ACHN (cell line): ENCODE measurements at places on chromosomes 16 and 17.

GRCh38 chr17:81508639-81509206, 3.9 kb downstream of the ACTG1 start:
- DNase-seq, result peak; percentile 72

DNA sequence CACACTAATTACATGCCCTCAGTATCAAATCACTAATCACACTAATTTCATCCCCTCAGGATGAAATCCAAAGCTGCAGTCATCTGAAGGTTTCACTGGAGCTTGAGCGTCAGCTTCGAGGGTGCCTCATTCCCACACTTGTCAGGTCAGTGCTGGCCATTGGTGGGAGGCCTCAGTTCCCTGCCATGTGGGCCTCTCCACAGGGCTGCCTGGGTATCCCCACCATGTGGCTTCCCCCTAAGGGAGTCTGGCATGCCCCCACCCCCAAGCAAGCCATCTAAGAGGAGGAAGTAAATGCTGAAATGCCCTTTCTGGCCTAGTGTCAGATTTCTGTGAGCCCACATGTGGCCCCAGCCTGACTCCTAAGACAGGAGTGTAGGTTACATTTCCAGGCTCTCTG, 78.6 kb upstream of the CDH5 start:
- no peak for DNase-seq

DNA sequence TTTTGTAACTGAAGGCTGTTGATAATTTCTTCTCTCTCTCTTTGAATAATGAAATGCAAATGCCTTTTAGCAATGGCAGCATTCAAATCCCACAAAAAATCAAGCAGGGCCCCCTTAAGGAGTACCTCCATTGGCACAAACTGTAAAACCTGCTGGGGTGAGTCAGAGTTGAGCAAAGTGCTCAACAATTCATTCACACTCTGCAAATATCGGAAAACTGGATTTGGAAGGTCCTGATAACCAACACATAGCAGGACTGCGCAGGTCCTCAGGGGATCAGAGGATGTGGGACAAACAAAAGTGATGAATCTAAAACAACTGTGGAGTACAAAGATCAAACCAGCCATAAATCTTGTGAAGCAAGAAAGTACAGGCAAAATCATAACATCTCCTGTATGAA, 5.6 kb downstream of the CMTR2 start:
- DNase-seq, result no peak

DNA sequence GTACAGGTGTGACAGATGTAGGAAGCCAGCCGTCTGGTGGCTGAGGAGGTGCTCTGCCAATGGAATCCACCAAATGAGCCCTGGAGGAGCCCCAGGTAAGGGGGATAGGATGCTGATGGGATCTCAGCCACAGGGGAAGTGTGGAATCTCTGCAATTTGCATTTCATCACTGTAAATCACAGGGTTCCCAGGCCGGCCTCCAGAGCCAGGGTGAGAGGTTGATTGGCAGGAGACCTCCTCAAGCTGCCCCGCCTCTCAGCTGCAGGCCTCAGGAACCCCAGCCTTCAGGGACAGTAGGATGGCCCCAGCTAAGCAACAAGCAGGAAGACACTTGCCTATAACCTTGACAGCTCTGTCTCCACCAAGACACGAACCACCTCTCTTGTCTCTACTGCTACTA, 39.4 kb downstream of the RTN4RL1 start:
- DNase-seq, result no peak

DNA sequence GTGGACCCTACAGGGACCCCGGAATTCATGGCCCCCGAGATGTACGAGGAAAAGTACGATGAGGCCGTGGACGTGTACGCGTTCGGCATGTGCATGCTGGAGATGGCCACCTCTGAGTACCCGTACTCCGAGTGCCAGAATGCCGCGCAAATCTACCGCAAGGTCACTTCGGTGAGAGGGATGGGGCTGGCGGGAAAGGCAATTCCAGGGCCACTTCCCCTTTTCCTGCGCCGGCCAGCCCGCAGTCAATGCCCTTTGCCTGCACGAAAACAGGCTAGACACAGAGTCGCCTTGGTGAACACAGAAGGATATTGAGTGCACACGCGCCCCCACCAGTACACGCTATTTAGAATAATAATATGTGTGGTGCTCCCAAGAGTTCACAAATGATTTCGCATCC, 4.0 kb downstream of the WNK4 start:
- DNase-seq, result no peak

GRCh38 chr17:44095647-44096496, 25.3 kb downstream of the G6PC3 start:
- DNase-seq, result peak; percentile 46

GRCh38 chr17:79850571-79851460, 11.6 kb upstream of the CBX4 start:
- peak; percentile 95 for DNase-seq

- DNase-seq, result peak; percentile 16
These were observed 4.2 kb upstream of the CDH1 start for GRCh38 chr16:68732741-68733399.

DNA sequence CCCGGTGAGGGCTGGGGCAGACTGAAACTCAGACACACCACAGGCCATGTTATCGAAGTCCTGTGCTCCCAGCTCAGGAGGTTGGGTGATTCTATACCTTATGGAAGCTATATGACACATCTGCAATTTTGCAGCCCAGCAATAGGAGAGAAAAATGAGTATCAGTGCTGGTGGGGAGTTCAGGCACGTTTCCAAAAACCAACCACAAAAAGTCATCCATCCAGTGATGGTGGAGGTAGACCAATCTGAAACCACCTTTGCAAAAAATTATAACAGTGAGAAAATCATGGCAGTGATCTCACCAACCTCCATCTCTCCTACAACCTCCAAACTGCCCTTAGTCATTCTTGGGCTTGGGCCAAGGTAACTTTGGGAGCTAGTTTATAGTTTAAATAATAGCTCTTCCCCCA, 327.9 kb downstream of the SLC39A11 start:
- no peak for DNase-seq

DNA sequence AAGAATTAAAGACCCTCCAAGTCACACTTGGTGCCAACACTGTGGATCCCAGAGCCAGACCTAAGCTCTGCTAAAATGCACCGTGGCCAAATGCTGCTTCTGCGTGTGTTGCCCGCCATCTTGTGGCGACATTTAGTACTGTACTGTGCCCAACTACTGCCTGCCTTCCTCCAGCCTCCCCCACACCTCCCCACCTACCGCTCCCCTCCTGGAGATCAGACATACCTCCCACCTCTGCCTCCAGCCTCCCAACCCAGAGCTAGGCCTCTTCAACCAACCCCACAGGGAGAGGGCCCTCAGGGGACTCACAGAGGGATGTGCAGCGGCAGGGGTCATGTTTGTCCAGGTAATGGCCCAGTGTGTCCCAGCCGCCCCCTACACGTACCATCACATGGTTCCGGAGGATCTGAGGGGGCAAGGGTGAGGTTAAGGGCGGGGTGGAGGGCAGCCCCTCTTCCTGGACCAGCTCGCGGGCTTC, 5.5 kb downstream of the GAS2L2 start:
- DNase-seq, result peak; percentile 81

GRCh38 chr17:73121506-73121905, 29.0 kb upstream of the SLC39A11 start:
- DNase-seq, result no peak

DNA sequence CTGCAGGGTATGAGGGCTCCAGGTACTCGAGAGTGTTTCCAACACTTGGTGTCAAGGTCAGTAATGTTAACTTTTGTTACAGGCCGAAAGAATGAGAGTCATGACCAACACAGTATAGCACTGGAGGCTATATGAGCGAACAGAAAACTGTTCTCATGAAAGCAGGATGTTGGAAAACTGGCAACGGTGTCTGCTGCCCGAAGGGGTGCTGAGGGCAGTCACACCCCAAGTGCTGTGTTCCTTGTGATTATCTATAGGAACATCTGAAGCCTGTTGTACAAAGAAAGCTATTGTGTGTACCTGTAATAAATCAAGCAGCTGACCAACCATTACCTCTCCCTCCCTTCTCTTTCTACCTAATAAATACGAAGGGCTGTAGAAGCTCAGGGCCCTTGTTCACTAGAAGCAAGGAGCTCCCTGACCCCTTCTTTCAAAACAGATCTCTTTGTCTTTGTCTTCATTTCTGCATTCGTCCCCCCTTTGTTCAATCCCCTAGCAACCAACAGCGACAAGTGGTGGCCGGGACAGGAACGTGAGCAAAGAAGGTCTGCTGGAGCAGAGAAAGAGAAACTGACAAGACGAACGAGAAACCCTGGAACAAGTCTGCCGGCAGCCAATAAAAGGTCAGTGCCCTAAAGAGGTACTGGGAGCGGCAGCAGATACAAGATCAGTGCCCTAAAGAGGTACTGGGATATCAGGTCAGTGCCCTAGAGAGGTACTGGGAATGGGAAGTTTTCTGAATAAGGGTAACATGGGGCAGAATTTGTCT, 7.6 kb downstream of the CD300LD start:
- no peak for DNase-seq

DNA sequence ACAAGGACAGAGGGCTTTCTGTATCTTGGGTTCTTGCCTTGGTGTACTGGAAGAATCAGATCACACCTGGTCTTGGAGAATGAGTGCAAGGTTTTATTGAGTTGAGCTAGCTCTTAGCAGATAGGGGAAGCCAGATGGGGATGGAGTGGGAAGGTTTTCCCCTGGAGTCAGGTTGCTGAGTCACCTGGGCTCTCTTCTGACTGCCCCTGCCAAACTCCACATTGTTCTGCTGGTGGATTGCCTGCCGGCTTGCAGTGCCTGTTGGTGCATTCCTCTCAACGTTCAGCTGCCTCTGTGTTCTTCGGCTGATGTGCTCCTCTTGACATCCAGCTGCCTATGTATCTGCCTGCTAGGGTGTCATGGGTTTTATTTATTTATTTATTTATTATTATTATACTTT, 1431.1 kb downstream of the CDH8 start:
- no peak for DNase-seq

DNA sequence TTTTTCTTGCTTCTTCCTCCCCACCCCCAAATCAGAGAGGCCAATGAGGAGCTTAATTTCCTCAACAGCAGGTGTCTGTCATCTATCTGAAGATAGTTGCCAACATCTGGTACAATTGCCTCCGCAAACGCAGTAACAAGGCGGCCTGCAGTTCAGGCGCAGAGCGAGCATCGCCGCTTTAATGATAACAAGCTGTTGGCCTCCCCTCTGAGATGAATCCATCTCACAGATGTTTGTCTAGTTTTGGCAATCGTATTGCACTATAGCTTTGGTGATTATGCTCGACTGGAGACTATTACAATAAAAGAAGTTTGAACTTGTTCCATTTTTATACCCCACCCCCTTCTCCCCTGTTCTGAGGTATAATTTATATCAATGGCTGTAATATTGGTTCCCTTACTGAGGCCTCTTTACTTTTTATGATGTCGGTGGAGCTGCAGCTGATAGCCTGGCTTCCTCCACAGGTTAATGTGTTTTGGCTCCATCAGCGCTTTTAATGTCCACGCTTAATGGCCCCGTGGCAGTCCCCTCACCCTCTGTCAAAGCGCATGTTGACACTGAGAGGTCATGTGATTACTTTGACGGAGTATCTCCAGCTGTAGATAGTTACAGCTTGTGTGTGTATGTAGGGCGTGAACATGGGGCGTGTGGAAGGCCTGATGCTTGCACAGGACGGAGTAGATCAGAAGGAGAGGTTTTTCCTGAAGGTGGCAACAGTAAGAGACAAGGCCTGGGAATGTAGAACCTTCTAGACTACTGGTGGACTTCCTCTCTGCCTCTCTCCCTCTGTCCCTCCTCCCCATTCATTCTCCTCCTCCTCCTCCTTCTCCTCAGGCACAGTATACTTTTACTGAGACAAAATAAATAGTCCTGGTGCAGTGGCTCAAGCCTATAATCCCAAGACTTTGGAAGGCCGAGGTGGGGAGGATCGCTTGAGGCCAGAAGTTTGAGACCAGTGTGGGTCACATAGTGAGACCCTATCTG, 164.7 kb downstream of the MSI2 start:
- DNase-seq, result no peak

- DNase-seq, result no peak
These were observed 210.0 kb downstream of the MAF start for GRCh38 chr16:79390481-79391051.

DNA sequence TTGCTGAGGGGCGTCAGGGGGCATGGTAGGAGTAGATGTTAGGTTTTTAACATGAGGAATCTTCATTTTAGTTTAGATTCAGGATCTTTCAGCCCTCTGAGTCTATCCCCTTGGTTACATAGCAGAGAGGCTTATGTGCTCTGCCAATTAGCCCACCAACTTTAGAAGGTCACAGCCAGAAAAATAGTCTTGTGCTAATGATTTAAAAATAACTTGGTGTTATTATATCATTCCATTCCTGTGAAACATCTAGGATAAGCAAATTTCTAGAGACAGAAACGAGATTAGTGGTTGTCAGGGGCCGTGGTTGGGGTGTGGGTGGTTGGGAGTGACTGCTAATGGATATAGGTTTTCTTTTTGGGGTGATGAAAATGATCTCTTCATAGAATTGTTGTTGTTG, 183.7 kb downstream of the SNX29 start:
- DNase-seq, result no peak

- DNase-seq, result no peak
These were observed 42.1 kb downstream of the SLFN5 start for GRCh38 chr17:35284955-35285354.

GRCh38 chr17:1834380-1835149, 4.8 kb downstream of the RPA1 start:
- no peak for DNase-seq

DNA sequence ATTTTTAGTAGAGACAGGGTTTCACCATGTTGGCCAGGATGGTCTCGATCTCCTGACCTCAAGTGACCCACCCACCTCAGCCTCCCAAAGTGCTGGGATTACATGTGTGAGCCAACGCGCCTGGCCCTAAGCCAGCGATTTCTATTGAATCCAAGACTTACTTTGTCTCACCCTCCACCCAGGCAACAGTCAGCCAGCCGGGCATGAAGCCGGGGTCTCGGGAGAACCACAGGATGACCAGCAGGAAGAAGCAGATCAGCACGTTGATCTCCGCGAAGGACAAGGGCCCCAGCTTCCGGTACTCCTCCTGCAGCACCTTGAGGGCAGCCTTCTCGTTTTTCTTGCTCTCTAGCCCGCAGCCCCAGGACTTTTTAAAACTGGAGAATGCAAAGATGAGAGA, 17.6 kb downstream of the SLC13A5 start:
- DNase-seq, result no peak

DNA sequence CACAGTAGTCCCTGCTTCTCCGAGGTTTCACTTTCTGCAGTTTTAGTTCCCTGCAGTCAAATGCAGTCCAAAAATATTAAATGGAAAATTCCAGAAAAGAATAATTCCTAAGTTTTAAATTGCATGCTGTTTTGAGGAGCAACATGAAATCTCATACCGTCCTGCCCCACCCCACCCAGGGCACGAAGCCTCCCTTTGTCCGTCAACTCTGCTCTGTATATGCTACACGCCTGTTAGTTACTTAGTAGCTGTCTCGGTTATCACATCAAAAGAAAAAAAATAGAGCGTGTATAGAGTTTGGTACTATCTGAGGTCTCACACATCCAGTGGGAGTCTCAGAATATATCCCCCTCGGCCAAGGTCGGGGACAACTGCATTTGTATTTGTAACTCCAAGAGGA, 129.4 kb upstream of the NOL11 start:
- no peak for DNase-seq
